Ammon's horn (tissue), 1 donor: ENCODE measurements at places on chromosomes 3 and 15.

DNA sequence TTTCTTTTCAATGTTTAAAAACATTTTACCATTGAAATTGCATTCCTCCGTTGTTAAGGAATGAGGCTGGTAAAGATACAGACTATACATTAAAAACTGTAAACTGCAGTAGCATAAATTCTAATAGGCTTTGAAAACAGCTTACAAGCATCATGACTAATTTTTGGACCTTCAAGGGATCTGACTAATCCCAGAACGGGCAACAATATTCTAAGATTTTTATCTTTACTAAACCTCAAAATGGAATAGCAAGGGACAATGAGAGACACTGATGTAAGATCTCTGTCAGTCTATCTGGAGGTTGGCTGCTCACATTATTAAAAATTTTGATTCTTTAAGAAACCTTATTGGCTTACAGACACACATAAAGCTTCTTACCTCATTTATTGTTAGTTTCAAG is 74.7 kb downstream of the BTD start:
- DNase-seq, result no peak

DNA sequence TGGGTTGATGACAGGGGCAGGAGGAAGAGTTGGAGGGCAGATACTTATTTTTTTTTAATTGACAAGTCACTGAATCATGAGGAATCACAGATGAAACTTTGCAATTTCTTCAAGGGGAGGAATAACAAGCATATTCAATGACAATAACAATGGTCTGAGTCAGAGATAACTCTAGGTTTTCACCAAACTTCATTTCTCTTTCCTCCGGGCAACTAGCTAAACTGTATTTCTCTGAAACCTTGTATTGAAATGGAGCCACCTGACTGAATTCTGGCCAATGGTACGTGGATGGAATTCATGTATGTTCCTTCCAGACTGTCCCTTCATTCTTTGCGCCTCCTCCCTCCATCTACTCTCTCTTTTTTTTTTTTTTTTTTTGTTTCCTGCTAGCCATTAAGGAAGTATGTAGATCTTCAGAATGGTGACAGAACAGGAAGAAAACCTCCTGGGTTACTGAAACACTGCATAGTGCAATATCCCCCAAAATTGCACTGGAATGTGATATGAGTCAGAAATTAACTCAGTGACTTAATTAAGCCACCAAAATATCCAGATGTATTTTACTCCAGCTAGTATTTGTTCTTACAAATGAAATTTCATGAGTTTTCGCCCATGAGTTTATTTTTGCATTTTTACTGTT is 495.4 kb downstream of the OTOL1 start:
- no peak for DNase-seq

GRCh38 chr3:101725194-101725889 is 928 bp downstream of the CEP97 start:
- DNase-seq, result peak; percentile 53

GRCh38 chr15:62913246-62913645 is 129.3 kb upstream of the TPM1 start:
- DNase-seq, result no peak

DNA sequence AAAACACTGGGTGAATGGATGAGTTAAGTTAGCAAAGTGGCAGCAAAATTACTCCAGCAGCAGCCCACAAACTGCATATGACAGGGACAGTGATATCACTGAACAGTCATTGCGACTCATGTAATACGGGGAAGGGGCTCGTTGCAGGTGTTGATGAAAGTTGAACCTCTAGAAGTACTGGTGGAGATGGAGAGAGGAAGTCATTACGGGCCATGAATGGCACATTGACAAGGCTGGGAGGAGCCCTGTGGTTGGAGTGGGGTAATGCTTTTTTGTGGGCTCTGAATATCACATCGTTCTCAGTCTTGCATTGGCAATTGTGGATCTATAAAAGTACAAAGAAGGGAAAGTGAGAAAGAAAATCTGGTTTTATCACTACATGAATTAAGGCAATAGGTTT is 278.1 kb downstream of the ZPLD1 start:
- DNase-seq, result no peak

DNA sequence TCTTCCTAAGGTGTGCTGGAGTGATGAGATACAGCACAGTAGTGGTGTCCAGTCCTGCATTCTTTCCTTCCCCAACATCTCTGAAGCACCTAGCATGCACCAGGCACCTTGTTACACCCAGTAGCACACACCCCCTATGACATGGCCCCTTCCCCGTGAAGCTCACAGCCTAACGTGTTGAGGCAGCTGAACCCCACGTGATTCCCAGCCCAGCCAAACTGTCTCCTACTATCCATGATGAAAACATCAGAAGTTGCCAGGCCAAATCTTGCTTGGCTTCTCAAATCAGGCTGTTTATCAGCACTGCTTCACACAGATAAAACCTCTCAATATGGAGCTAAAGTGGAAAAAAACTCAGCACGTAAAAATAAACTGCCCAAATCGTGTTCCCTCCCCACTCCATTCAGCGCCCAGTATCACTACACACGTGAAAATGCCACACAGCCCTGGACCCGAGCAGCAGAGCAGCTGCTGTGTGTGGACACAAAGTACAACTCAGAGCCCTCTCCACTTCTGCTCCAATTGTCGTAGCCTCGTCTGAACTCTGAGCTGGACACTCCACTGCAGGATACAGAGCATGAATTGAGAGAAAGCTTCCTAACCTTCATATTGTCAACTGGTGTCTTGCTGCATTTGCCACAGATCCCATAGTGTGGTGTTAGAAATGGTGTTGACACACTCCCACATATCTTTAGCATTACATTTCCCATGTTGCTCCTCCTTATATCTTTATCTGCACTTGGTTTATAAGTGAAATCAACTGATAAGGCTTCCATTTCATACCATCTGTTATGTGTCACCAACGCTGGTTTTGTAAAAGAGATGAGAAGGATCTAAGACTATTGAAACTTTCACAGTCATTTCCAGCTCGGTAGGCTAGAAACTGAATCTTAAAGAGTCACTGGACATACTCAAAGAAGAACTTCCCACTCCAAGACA is 279.8 kb downstream of the RORA start:
- DNase-seq, result no peak

DNA sequence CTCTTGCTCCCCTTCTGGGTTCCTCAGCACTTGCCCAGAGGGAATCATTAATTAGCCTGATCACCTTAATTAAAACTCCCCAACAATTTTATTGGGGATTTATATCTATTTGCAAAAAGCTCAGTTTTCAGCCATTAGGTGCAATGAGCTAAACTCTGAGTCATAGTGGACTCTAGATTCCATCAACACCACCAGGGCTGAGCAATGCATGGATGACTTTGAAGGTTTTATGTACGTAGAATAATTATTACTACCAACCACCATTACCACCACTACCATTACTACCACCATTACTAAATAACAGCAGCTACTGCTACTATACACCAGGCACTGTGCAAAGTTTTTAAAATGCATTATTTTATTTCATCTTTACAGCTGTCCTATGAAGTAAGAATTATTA is 81.2 kb downstream of the ZNF621 start:
- no peak for DNase-seq
